Dermis microvascular lymphatic vessel endothelial cell (primary cell): ENCODE measurements at places on chromosomes 7 and 10. TPM values are rescaled to one million over a fixed set of nuclear protein-coding genes. Genes with fewer than 3 reads are reported as not detected.

DNA sequence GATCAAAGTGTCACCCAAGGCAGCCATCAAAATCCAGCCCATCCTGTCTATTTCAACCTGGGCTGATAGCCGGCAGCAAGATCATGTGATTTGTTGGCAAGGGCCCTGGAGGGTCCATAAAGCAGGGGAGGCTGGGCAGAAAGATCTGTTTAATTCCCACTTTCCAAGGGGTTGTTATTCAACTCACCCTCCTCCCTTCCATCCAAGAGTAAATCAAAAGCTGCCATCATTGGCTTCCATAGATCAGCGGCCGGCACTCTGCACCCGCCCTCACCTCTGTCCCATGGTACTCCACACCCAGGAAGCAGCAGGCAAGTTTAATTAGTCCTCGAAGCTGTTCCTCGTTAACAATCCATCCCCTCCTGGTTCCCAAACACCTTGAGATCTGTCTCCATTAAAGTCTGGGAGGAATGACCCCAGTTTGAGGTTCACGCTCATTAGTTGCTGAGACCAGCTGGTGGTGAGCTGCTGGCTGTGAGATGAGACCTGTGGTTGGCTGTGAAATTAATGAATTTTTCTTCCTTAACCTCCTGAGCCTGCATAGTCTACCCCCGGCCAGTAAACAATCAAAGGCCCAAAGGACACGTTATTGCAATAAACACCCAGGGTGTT, 120.6 kb upstream of the CHST15 start:
- DNase-seq: no peak

GRCh38 chr7:75645570-75645969, 93.2 kb downstream of the HIP1 start:
- no peak for DNase-seq

DNA sequence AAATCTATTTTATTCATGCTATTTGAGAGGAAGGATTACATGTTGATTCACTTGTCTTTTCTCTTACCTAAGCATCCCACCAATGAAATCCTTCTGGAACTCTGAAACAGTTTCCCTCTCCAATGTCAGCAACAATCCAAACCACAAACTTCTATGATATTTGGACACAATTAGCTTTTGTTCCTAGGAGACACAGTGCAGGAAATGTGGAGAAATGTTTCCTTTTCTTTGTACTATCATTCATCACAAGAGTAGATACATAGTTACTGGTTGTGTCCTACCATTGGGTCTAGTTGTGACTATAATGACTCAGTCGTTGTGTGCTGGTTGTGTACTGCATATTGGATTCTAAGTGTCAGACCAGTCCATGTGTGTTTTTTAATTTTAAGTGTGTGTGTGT, 156.8 kb upstream of the MAGI2 start:
- peak; percentile 14 for DNase-seq

- no peak for DNase-seq
These were observed 30.1 kb upstream of the RBM20 start for GRCh38 chr10:110613996-110614495.

DNA sequence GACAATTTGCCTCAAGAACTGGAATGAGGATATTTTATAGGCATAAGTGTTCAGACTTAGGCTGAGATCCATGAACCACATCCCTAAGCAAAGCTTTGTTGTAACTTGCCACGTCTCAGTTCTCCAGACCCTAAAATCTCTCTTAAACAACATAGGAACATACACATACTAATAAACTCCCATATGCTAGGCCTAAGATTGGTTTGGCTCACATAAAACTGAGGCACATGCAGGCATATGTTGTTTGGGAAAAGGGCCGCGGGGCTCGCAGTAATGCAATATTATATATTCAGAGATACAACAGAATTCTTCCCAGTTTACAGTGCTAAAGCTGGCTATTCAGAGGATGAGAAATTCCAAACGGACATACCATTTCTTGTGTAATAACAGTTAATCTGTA, 61.0 kb downstream of the DOCK4 start:
- DNase-seq: no peak

DNA sequence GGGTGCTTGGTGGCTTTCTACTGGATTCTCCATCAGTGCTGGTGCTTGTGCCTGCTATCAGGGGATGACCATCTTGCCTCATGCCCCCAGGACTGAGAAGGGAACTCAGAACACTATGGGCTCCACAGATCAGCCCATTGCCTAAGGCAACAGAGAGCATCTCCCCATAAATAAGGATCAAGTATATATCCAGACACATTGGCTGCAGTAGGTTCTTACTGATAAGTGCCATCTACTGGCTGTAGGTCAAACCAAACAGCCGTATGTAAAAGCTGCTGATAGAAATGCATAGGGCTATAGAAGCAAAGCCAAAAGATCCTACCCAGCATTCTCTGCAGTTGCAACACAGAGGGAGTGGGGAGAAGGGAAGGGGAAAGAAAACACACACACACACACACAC, 153.7 kb downstream of the CDK14 start:
- no peak for DNase-seq

DNA sequence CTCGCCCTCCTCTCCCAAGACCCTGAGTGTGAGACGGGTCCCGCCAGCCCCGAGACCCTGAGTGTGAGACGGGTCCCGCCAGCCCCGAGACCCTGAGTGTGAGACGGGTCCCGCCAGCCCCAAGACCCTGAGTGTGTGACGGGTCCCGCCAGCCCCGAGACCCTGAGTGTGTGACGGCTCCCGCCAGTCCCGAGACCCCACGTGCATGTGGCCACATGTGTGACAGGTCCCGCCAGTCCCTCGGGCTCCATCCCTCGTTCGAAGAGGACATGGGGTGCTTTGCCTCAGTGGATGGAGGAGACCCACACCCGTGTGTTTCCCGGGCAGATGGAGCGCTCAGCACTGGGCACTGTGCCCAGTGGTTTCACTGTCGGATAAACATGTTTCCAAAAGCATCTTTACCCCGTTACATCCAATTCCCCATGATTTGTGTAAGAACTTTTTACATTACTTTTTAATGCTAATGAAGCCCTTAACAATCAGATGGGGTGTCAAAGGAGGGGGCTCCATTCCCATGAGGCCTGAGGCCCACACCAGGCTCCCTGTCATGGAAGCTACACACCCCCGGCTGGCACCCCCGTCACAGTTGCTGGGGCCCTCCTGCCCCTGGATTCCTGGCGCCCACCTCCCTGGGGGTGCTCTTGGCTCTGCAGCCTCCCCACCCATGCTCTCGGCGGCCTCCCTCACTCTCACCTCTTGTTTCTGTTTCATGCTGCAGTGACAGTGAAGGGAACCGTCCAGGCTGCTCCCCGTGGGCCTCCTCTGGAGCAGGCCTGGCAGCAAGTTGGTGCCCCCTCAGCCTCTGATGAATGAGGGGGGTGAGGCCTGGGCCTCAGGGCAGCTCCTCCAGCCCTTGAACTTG, 48.5 kb upstream of the CFAP46 start:
- DNase-seq: no peak

KAZALD1 gene
- total RNA-seq: 0.38 and 0.39 TPM in 2 replicates

PKD2L1 gene
- total RNA-seq: not detected in 2 replicates

GRCh38 chr10:12351447-12351846, 2.1 kb downstream of the CAMK1D start:
- no peak for DNase-seq

GRCh38 chr10:108789919-108790318, 1133.4 kb downstream of the XPNPEP1 start:
- DNase-seq: peak; percentile 3

GDF2 gene
- not detected in 2 replicates for total RNA-seq

GRCh38 chr7:48251766-48252165, 80.5 kb downstream of the ABCA13 start:
- no peak for DNase-seq

STEAP1 gene
- 1.4 and 9.4 TPM in 2 replicates for total RNA-seq

DNA sequence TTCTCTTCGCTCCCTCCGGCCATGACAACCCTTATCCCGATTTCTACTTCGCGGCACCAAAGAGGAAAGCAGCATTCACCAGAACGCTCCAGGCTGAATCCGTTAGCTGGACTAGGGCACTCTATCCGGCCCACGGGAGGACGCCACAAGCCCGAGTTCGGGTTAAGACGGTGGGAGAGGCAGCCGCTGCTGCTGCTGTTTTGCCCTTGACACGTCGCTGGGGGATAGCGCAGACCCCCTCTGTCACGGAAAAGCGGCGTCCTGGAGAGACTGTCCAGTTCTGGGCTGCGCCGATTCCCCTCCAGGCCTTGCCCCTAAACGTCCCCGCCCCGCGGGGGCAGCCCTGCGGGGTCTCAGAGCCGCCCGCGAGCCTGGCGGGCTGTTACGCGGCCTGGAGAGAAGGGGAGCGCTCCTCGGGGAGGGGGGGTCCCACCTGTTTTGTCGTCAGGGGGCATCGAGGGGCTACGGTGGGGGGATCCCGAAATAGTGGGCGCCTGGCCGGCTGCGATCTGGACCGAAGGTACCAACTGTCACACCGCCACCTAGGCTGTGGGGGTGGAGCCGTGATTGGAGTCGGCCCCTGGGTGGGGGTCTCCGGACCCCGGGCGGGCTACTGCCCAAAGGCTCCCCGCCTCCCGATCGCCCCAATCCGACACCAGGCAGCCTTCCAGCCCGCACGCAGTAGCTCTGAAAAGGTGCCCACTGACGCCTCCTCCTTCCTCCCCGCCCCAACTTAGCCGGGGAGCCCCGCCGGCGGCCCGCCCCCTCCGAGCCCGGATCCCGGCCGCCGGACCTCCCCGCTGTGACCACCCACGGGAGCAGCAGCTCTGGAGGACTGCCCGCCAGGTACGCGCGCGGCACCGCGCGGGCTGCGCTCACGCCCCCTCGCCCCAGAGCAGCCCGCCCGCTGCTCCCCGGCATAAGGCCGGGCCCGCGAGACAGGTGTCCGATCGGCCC, 772 bp downstream of the SGMS1 start:
- DNase-seq: peak; percentile 52

CALY gene
- total RNA-seq: not detected in 2 replicates

GRCh38 chr7:128017862-128018845, 13.1 kb downstream of the LRRC4 start:
- DNase-seq: no peak

DNA sequence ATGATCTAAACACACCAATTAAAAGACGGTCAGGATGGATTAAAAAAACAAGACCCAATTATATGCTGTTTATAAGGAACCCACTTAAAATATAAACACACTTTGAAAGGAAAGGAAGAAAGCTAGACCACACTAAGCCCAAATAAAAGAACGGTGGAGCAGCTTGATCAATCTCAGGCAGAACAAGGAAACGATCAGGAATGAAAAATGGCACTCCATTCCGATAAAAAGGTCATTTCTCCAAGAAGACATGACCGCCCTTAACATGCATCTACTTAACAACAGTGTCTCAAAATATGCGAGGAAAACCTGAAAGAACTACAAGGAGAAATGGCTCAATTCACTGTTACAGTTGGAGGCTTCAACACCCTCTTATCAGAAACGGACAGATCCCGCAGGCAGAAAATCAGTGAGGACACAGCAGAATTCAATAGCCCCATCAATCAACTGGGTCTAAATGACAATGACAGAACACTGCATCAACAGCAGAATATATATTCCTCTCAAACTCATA, 210.0 kb downstream of the MAD1L1 start:
- no peak for DNase-seq

GRCh38 chr7:157771-158625, 34.4 kb upstream of the FAM20C start:
- DNase-seq: no peak

CCDC7 gene
- 4.2 and 5.6 TPM in 2 replicates for total RNA-seq

DNA sequence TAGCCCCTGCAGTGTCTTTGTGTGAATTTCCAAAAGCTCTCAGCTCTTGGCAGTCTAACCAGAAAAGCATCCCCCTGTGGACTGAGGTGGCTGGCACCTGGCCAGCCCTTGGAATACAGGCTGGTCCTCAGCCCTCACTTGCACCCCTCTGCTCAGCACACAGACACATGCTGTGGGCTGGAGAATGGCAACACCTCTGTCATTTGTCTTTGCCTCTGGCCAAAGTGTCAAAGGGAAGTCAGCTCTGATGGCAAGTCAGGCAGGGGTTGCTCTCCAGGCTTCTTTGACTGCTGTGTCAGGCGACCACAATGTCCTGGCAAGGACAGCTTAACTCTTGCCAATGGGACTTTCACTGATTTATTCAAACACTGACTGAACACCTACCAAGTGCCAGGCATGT, 724.8 kb downstream of the INHBA start:
- no peak for DNase-seq

- no peak for DNase-seq
These were observed 61.9 kb downstream of the SGMS1 start for GRCh38 chr10:50561816-50562215.

GRCh38 chr10:93670372-93670771, 32.0 kb downstream of the FRA10AC1 start:
- DNase-seq: no peak

SORBS1 gene
- 0.77 and 2.4 TPM in 2 replicates for total RNA-seq

TCAF2 gene
- 3.9 and 7.3 TPM in 2 replicates for total RNA-seq

CCDC172 gene
- not detected in 2 replicates for total RNA-seq

PHYHIPL gene
- not detected in 2 replicates for total RNA-seq

GRCh38 chr7:71566991-71567390, 435.0 kb downstream of the GALNT17 start:
- no peak for DNase-seq

DNA sequence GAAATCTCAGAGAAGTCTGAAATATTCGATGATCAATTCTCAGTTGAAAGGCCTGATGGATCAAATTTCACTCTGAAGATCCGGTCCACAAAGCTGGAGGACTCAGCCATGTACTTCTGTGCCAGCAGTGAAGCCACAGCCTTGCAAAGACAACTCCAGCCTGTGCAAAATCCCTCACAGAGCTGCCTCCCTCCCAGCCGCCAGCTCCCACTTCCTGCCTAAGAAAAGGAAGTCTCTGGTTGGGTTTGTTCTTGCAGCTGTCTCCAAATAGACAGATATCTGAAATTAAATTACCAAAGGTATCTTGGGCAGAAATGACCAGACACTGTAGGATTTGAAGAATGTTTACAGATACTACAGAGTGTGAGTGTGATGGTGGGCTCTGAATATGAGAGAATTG, 43.4 kb upstream of the PRSS58 start:
- no peak for DNase-seq
